ENCODE measurements at places on chromosomes 1 and 21.
A peak's percentile ranks its signal among the peaks of the same experiment; 100 is the strongest.

GRCh38 chr1:25549273-25550154 is 6.1 kb downstream of the LDLRAP1 start:
- DNase-seq = peak; percentile 63

- no peak for DNase-seq
Observed at GRCh38 chr1:228148196-228148861, 1.4 kb upstream of the GJC2 start.

GRCh38 chr1:9225411-9225785 is 9.2 kb upstream of the H6PD start:
- DNase-seq = no peak

DNA sequence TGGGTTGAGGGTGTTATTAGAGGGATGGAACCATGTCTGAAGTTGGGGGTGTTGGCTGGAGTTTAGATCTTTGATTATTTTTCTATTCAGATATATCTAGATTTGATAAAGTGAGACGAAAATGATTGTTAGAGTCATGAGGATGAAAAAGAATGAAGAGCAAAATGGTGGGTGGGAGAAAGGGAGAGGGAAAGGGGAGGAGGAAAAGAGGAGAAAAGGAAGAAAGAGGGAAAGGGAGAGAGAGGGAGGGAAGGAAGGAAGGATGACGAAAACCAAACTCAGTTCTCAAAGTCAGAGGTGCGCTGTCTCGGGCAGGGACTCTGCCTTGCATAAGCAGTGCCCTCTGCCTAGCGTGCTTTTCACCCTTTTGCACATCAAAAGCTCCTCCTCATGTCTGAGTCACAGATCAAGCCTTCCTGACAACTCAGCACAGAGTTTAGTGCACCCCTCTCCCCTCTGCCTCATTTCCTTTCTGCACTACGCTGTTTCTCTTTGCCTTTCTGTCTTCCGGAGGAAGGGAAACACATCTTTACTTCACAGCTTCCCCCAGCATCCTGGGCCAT is 225.8 kb upstream of the PROX1 start:
- DNase-seq = no peak

- no peak for DNase-seq
Observed at GRCh38 chr1:178659789-178660208, 65.2 kb upstream of the RALGPS2 start.

DNA sequence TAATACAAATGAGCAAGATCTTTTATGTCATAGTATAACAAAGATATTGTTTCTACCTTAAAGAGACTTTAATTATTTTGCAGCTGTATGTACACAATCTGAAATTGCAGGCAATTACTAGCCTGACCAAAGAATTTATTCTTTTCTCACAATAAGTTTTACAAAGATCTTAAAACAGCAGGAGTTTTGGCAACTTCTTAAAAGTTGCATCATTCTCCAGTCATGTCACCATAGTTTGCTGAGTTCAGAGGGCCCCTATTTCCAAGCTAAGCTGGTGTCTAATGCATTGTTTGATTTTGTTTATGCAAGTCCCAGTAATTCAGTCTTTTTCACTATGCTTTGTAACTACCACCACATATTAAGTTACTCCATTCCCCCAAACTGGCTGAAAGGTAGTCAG is 114.8 kb downstream of the DNAH14 start:
- no peak for DNase-seq

- peak; percentile 47 for DNase-seq
Observed at GRCh38 chr1:205440476-205441317, 15.1 kb downstream of the BLACAT1 start.

DNA sequence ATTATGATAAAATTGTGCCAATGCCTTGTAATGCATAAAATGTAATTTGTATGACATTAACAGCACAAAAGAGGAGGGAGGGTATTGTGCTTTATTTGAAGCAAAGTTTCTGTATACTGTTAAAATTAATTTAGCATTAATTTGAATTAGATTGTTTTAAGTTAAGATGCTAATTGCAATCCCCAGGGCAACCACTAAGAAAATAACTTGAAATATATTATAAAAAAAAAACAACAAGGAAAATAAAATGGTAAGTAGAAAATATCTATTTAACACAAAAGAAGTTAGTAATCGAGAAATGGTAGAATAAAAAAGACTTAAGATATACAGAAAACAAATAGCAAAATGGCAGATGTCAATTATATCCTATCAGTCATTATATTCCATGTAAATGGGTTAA is 131.4 kb upstream of the KAZN start:
- DNase-seq = no peak

DNA sequence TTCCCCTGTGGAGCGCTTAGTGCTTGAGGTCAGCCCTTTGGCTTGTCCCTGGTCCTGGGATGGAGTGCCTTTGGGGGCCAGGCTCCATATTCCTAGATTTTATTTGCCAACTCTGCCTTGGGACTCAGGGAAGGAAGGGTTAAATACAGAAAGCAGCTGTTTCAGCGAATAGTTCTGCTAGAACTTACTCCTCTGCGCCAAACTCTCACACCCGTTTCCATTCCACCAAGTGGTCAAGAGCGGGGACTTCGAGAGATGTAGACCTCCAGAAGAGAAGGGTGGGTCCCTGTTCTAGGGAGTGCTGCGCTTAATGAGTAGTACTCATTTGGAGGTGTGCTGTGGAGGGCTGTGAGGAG is 704 bp upstream of the TOMM40L start:
- DNase-seq = no peak

GRCh38 chr1:246569248-246570238 is 3.3 kb downstream of the CNST start:
- DNase-seq = peak; percentile 81

DNA sequence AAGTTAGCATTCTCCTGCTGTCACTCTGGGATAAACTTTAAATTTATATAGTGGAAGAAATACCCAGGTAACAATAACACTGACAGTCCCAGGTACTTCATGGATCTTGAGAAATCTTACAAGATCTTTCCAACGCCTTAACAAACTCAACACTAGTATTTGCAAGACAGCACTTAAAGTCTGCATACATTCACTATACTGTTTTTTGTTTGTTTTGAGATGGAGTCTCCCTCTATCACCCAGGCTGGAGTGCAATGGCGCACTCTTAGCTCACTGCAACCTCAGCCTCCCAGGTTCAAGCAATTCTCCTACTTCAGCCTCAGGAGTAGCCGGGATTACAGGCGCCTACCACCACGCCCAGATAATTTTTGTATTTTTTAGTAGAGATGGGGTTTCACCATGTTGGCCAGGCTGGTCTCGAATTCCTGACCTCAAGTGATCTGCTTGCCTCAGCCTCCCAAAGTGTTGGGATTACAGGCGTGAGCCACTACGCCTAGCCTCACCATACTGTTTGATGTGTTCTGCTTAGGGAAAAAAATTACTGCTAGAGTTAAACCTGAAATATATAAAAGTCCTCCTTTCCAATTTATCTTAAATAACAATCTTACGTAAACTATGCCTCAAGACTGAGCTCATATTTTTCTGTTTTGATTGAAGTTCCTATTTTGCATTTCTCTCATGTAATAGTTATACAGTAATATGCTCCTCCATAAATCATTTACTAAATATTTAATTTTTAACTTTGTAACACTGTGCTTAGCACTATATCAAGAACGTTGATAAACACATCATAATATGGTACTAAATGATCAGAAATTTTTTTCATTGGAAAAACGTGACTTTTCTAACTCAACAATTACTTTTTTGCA is 17.5 kb downstream of the EYA3 start:
- DNase-seq = no peak

DNA sequence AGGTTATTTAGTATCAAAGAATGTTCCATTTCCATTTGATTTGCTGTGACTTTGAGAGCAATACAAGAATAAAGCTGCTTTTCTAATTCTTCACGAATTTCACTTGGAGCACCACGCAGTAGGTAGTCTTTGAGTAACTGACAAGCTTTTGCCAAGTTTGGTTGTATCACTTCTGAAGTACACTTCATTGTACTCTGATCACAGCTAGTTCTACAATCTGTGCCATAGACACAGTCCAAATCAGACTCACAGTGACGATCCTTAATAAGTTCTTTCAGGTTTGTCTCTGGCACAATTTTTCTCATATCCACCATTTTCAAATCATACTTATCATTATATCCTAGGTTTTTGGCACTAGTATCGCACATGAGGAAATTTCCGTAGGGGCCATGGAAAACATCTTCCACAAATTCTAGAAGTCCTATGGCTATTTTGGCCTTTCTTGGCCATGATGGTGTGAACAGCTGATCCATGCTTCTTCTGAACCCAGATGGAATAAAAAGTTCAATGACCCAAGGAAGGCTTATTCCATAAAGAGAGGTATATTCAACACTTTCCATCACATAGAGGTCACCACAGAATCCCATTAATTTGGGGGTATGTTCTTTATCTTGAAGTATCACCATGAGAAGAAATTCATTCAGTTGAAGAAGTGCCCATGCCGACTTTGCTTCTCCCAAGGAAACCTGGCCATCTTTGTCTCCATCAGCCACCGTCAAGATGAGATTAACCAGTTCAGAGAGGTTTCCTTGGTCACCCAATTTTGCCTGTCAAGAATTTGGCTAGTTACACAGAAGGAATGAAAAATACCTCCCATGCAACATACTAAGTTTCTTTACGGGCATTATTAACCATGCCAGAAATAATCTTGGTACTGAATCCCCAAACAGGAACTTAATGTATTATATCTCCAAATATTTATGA is 11.9 kb downstream of the RPL5 start:
- no peak for DNase-seq

GRCh38 chr1:3614755-3615742 is 3.7 kb upstream of the MEGF6 start:
- no peak for DNase-seq

- no peak for DNase-seq
Observed at GRCh38 chr1:53684741-53685140, 54.2 kb downstream of the GLIS1 start.

DNA sequence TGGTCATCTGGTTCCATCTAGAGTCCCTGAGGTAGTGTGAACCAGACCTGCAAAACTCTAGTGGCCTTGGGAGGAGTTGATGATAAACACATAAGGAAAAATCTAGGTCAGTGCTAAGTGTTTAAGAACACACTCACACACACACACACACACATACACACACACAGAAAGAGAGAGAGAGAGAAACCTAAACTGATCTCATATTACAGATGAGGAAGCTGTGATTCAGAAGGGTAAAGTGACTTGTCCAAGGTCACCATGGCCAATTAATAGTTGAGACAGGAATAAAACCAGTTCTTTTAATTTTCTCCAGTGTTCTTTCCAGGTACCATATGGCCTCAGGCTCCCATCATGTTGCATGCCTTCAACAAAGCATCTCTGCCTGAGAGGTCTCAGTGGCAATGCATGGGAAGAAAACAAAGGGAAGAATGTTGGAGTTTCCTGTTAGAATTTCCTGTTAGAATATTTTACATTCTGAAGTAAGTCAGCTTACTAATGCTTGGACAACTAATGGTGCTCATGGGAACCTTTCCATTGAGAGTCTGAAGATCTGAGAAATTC is 77.3 kb upstream of the TSPAN2 start:
- DNase-seq = no peak

DNA sequence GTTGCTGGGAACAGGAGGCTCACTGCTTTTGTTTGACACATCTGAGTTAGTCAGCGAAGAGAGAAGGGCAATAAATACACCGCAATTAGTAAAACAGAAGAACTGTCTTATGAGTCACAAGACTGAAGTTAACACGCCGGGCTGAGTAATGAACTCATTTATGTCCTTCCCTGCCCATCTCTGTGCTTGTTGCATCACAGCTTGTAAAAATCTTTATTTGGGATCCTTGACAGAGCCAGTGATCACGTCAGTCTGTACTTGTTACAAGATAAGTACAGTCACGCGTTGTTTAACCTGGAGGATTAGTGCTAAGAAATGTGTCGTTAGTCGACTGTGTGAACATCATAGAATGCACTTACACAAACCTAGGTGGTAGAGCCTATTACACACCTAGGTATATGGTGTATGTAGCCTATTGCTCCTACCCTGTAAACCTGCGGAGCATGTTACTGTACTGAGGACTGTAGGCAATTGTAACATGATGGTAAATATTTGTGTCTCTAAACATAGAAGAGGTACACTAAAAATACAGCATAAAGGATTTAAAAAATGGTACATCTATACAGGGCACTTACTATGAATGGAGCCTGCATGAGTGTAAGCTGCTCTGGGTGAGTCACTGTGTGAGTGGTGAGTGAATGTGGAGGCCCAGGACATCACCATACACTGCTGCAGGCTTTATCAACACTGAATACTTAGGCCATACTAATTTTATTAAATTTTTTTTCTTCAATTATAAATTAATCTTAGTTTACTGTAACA is 272.2 kb downstream of the TNR start:
- DNase-seq = no peak

- DNase-seq = peak; percentile 49
Observed at GRCh38 chr1:27388337-27389005, 4.0 kb upstream of the GPR3 start.

DNA sequence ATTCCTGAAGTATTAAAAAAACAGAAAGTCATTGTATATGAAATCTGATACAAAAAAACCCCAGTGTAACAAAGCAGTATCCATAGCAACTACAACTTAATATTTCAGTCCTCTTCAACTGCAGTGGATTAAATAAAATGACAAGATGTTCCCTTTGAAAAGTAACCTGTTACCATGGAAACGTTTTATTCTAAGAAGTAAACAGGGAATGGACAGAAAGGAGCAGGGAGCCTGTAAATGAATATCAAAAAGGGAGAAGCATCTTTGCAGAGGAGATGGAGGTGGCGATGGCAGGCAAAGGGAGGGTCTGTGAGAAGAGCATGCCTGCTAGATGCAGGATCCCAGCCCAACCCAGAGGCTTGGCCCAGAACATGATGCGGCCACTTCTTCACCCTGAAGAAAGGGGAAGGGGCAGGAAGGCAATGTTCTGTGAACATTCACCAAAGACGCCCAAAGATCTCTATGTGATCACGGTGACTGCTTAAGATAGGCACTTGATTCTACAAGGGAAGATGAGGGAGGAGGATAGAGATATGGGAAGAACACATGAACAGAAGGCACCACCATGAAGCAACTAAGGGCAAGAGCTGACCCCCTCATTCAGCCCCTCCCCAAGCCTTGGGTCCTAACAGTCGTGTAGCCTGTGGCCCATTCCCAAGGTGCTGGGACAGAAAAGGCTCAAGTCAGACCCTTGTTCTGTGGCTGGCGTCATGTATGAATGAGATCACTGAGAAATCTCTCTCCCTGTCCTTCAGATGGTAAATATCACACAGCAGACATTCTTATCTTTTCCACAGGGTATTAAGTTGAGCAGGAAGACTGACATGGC is 200.0 kb downstream of the SLC45A1 start:
- DNase-seq = no peak
